ENCODE measurements at places on chromosomes 3 and 15.

GRCh38 chr15:40163657-40164416, 3.0 kb downstream of the BUB1B start:
- DNase-seq = no peak

GRCh38 chr3:185549651-185550111, 2.7 kb downstream of the LIPH start:
- no peak for DNase-seq

DNA sequence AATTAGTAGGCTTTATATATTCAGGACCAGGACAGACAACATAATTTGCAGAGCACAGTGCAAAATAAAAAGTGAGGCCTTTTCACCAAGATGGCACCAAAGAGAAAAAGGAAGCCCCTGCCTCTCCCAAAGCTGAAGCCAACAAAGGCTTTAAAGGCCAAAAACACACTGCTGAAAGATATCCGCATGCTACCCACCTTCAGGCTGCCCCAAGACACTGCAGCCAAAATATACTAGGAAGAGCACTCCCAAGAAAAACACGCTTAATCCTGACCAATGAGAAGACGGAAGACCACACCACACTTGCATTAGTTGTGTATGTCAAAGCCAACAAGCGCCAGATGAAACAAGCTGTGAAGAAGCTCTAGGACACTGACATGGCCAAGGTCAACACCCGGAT, 38.0 kb downstream of the PIK3CB start:
- peak; percentile 22 for DNase-seq

DNA sequence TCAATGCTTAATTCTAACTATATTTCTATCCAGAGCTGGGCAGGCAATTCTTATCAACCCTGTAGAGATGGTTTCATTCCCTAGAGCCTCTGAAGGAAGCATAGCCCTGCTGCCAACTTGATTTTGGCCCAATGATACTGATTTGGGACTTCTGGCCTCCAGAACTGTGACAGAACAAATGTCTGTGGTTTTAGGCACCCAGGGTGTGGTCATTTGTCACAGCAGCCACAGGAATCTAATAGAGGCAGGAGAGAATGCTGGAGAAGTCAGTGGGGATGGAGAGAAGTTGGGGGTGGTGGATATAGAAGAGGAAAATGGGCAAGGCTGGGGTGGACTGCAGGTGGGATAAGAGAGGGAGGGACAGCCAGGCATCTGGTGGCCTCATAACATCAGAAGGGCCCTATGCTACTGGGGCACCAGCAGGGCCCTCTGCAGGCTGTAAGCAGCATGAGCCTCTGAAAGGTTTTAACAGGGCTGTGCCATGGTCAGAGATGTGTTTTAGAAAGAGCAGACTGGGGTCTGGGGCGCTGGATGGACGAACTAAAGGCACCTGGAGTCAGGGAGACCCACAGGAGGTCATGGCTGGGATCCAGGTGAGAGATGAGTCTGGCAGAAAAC, 19.8 kb downstream of the MRPS11 start:
- no peak for DNase-seq

GRCh38 chr15:38864122-38864521, 299.5 kb upstream of the RASGRP1 start:
- DNase-seq = no peak

GRCh38 chr3:71541313-71541712, 42.2 kb downstream of the FOXP1 start:
- DNase-seq = no peak

GRCh38 chr15:77402740-77403379, 17.0 kb downstream of the PEAK1 start:
- DNase-seq = no peak

GRCh38 chr3:38521391-38521987, 25.3 kb downstream of the EXOG start:
- peak; percentile 79 for DNase-seq
